CD14-positive monocyte (primary cell): ENCODE measurements at places on chromosomes 13 and 19. TPM values are rescaled to one million over a fixed set of nuclear protein-coding genes. Genes with fewer than 3 reads are reported as not detected.

The LSR gene
- 0.17 TPM for polyA plus RNA-seq

The ZSWIM9 gene
- polyA plus RNA-seq, result 0.90 and 2.5 TPM in 2 replicates

The MEDAG gene
- polyA plus RNA-seq, result not detected in 2 replicates

The CLDN10 gene
- polyA plus RNA-seq, result not detected in 2 replicates

The SBK3 gene
- polyA plus RNA-seq, result not detected

The TUBA3C gene
- not detected for polyA plus RNA-seq

The OR4F17 gene
- not detected for polyA plus RNA-seq

The OR7D2 gene
- polyA plus RNA-seq, result 0.05 TPM in 1 of 2 replicates, not detected in the other

DNA sequence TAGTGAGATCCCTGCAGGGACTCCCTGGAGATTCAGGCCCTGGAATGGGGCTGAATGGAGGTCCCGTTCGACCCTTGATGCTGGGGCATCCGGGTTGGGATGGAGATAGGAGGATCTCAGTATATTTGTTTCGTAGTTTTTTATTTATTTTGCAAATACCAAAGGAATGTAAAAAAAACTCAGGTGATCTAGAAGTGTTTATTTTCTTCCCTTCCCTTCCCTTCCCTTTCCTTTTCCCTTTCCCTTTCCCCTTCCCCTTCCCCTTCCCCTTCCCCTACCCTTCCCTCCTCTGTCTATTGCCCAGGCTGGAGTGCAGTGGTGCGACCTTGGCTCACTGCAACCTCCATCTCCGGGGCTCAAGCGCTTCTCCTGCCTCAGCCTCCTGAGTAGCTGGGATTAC, 4.5 kb downstream of the GTPBP3 start:
- H3K36me3 ChIP-seq, result peaks cover 6% of the 10 kb centered on the region
- no peak overlapping the region for H3K4me3 ChIP-seq
- no peak for DNase-seq
- peaks cover 17% of the 10 kb centered on the region for H3K4me1 ChIP-seq
- H3K27ac ChIP-seq, result no peak overlapping the region

GRCh38 chr13:103615771-103616170, 549.6 kb upstream of the SLC10A2 start:
- H3K27ac ChIP-seq, result no peak overlapping the region
- H3K4me3 ChIP-seq, result no peak overlapping the region
- H3K4me1 ChIP-seq, result no peaks in the 10 kb centered on the region
- no peaks in the 10 kb centered on the region for H3K36me3 ChIP-seq
- H3K27me3 ChIP-seq, result no peaks in the 10 kb centered on the region

DNA sequence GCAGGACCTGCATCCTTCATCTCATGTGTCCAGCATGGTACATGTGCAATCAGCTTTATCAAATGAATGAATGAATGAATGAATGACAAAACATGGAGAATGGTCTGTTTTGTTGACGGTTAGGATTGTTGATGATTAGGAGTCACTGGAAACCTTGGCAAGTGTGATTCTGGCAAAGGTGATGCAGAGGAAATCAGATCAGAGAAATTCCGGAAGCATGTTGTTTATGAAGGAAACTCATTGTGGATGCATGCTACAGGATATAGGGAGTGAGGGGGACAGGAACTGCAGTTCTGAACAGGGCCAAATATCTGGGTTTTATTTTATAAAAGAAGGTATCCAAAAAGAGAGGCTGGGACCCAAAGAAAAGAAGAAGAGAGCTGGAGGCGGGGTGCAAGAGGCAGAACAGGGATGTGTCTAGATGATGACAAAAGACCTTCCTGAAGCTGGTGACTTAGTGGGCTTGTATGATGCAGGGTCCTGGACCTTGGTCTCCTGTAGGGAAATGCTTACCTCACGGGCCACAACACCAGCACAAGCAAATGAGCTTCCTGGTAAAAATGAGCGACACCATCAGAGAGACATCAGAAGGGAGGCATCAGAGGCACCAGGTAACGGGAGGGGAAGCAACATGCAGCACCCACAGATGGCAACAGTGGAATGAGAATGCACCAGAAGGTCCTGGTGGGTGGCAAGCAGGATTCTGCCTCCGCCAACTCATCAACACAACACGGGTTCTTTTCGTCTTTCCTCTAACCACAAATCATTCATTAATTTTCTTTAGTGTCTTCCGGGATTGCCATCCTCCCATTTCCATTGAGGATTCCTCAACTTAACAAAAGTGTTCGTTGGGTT, 159.6 kb downstream of the FOXO1 start:
- no peak for DNase-seq
- H3K4me1 ChIP-seq, result no peaks in the 10 kb centered on the region
- H3K27me3 ChIP-seq, result no peaks in the 10 kb centered on the region
- H3K36me3 ChIP-seq, result no peaks in the 10 kb centered on the region
- no peak overlapping the region for H3K4me3 ChIP-seq

DNA sequence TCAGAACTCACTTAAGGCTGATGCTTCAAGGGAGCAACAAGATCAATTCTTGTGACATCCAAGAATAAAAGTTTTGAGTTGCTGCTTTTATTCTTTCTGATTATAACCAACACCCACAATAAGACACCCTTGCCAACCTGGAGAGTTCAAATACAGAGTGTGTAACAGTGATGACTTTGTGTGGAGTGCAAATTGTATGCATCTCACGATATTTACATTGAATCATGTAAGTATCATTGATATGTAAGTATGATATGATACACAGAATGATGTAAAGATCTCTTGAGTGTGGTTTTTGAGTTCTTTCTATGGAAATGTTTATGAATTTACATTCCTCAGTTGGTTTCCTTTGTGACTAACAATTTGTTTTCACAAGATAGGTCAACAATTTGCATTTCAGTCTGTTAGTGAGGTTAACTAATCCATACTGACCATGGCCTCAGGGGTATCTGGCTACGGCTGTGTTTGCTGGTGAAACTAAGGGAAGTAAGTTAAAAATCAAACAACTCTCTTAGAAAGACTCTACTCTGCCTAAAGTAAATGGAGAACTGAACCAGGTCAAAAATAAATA, 12.4 kb downstream of the LHFPL6 start:
- H3K27me3 ChIP-seq, result no peaks in the 10 kb centered on the region
- no peak for DNase-seq
- no peaks in the 10 kb centered on the region for H3K4me1 ChIP-seq
- H3K36me3 ChIP-seq, result no peaks in the 10 kb centered on the region
- H3K27ac ChIP-seq, result no peak overlapping the region

DNA sequence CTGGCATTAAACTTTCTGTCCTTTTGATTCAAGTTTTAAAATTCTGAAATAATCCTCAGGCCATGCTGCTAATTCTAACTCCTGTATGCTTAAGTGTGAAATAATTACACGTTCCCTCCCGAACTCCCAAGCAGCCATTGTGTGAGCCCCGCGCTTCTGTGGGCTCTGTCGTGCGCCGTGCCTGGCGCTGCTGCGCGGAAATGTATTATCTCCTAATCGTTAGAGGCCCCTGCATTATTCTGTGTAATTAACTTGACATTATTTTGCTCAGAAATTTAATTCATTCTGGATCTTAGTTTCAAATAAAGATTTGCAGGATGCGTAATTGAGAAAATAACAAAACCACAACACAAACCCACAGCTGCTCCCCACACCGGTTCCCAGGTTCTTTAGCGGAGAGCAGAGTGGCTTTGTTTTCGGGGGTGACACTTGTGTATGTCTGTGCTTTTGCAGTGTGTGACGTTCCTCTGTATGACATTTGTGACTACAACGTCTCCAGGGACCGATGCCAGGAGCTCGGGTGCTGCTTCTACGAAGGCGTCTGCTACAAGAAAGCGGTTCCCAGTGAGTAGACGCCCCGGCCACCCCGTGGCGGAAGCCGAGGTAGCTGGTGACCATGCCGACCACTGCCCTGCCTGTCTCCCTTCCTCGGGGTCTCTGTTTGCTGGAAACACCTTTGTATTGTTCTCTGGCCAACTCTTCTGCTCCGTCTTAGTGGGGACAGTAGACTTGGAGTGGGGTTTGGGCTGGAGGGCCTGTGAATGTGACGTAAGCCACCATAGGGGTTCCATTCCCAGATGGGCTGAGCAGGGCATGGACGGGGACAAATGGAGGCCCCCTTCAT, 7.5 kb downstream of the TEX29 start:
- no peaks in the 10 kb centered on the region for H3K27me3 ChIP-seq
- no peak overlapping the region for H3K27ac ChIP-seq
- no peak for DNase-seq
- H3K4me3 ChIP-seq, result no peak overlapping the region

GRCh38 chr13:22108979-22109378, 438.1 kb downstream of the FGF9 start:
- no peak for DNase-seq
- H3K4me1 ChIP-seq, result peaks cover 4% of the 10 kb centered on the region
- H3K36me3 ChIP-seq, result no peaks in the 10 kb centered on the region
- H3K27ac ChIP-seq, result no peak overlapping the region
- no peak overlapping the region for H3K4me3 ChIP-seq

GRCh38 chr19:19209372-19209771, 2.4 kb upstream of the NCAN start:
- no peak overlapping the region for H3K4me3 ChIP-seq
- H3K4me1 ChIP-seq, result no peaks in the 10 kb centered on the region
- no peak for DNase-seq
- no peaks in the 10 kb centered on the region for H3K36me3 ChIP-seq

GRCh38 chr13:113649212-113649611, 8.8 kb downstream of the ATP4B start:
- H3K4me1 ChIP-seq, result no peaks in the 10 kb centered on the region
- no peak overlapping the region for H3K4me3 ChIP-seq
- no peak overlapping the region for H3K27ac ChIP-seq
- no peak for DNase-seq
- no peaks in the 10 kb centered on the region for H3K36me3 ChIP-seq

- peaks cover 50% of the 10 kb centered on the region for H3K27me3 ChIP-seq
- no peak for DNase-seq
- no peak overlapping the region for H3K4me3 ChIP-seq
Measured at GRCh38 chr13:107864543-107865317, 350.6 kb downstream of the LIG4 start.

GRCh38 chr19:45113628-45114027, 20.6 kb downstream of the PPP1R37 start:
- H3K4me1 ChIP-seq, result peaks cover 27% of the 10 kb centered on the region
- H3K27me3 ChIP-seq, result no peaks in the 10 kb centered on the region
- H3K27ac ChIP-seq, result no peak overlapping the region
- H3K4me3 ChIP-seq, result no peak overlapping the region
- no peak for DNase-seq
- H3K36me3 ChIP-seq, result no peaks in the 10 kb centered on the region

- DNase-seq, result no peak
- H3K36me3 ChIP-seq, result no peaks in the 10 kb centered on the region
- peaks cover 4% of the 10 kb centered on the region for H3K4me1 ChIP-seq
- H3K27me3 ChIP-seq, result peaks cover 32% of the 10 kb centered on the region
- H3K4me3 ChIP-seq, result no peak overlapping the region
- H3K27ac ChIP-seq, result no peak overlapping the region
Measured at GRCh38 chr13:28409648-28410047, 85.3 kb downstream of the FLT1 start.

- H3K4me1 ChIP-seq, result peaks cover 14% of the 10 kb centered on the region
- no peaks in the 10 kb centered on the region for H3K36me3 ChIP-seq
- H3K4me3 ChIP-seq, result no peak overlapping the region
- DNase-seq, result no peak
Measured at GRCh38 chr19:788686-788982, 8.6 kb upstream of the PTBP1 start.

GRCh38 chr13:51258612-51259548, 36.7 kb downstream of the FAM124A start:
- no peaks in the 10 kb centered on the region for H3K36me3 ChIP-seq
- DNase-seq, result peak; percentile 69
- H3K4me1 ChIP-seq, result peaks cover 10% of the 10 kb centered on the region
- no peak overlapping the region for H3K4me3 ChIP-seq
- H3K27me3 ChIP-seq, result no peaks in the 10 kb centered on the region

- H3K36me3 ChIP-seq, result no peaks in the 10 kb centered on the region
- H3K4me3 ChIP-seq, result no peak overlapping the region
- H3K27me3 ChIP-seq, result peaks cover 2% of the 10 kb centered on the region
- no peaks in the 10 kb centered on the region for H3K4me1 ChIP-seq
- H3K27ac ChIP-seq, result no peak overlapping the region
Measured at GRCh38 chr13:109370496-109370895, 415.9 kb downstream of the IRS2 start.

DNA sequence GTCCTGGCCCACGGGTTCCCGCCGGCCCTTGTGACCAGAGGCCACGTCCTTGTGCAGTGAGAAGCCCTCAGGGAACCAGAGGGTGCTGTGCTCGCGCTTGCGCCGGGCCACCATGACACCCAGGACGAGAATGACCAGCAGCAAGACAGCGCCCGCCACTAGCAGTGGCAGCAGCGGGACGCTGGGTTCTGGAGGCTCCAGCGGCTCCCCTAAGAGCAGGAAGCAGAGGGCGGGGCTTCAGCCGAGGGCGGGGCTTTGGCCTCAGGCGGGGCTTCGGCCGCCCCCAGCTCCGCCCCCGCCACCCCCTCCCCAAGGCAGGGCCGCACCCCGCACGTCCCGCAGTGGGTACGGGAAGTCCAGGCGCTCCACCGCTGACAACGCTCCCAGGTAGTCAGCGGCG, 30.4 kb downstream of the NOTCH3 start:
- H3K27me3 ChIP-seq, result no peaks in the 10 kb centered on the region
- DNase-seq, result no peak
- peaks cover 7% of the 10 kb centered on the region for H3K4me1 ChIP-seq

DNA sequence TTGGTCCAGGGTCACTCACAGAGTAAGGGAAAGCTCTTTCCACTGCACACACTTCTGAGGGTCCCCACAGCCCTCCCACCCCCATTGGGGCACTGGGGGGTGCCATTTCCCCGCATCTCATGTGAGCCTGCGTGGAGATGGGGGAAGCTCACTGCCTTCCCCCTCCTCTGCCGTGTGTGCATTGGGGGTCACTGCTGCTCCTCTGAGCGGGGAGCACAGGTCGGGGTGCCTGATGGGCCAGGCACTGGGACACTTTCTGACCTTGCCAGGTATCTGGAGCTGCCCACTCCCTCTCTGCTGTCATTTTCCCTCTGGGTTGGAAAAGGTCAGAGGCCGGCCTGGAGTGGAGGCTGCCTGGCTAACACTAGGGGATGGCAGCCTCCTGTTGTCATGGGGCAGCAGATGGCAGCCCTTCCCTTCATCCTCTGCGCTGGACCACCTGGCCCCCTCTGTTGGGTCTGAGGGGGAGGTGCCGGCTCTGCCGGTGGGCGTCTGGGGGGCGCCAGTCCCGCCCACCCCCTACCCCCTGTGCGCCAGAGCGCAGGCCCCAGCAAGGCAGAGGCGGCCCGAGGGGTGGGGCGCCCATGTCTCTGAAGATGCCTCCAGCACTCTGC, 9.1 kb downstream of the SSBP4 start:
- no peak overlapping the region for H3K27ac ChIP-seq
- H3K4me3 ChIP-seq, result no peak overlapping the region
- H3K36me3 ChIP-seq, result no peaks in the 10 kb centered on the region
- peaks cover 34% of the 10 kb centered on the region for H3K4me1 ChIP-seq
